Foreskin keratinocyte (primary cell): ENCODE measurements at places on chromosomes 6 and 20. TPM values are rescaled to one million over a fixed set of nuclear protein-coding genes. Genes with fewer than 3 reads are reported as not detected.

The FBXO5 gene
- total RNA-seq: 23.6 and 24.9 TPM in 2 replicates

The LY6G6F gene
- not detected in 2 replicates for total RNA-seq

The GRM1 gene
- not detected in 2 replicates for total RNA-seq

The SLC26A8 gene
- not detected in 2 replicates for total RNA-seq

The C6orf163 gene
- 0.78 and 0.92 TPM in 2 replicates for total RNA-seq

The SCUBE3 gene
- 0.03 TPM in 1 of 2 replicates, not detected in the other for total RNA-seq

The ADTRP gene
- 3.1 and 5.5 TPM in 2 replicates for total RNA-seq

The HLA-DRB1 gene
- total RNA-seq: not detected in 2 replicates

The WFDC12 gene
- total RNA-seq: 0.18 and 0.61 TPM in 2 replicates

The IL17A gene
- not detected in 2 replicates for total RNA-seq

The RAET1L gene
- total RNA-seq: 1.1 and 2.4 TPM in 2 replicates

The YIPF3 gene
- total RNA-seq: 69.2 and 83.9 TPM in 2 replicates

The LHFPL5 gene
- total RNA-seq: not detected in 2 replicates

The NFATC2 gene
- total RNA-seq: under 0.01 TPM in 1 of 2 replicates, not detected in the other

The TGM3 gene
- not detected in 2 replicates for total RNA-seq

The DNPH1 gene
- 82.3 and 89.4 TPM in 2 replicates for total RNA-seq

The PDE7B gene
- total RNA-seq: not detected in 2 replicates

The OLIG3 gene
- not detected in 2 replicates for total RNA-seq

The SPTLC3 gene
- 7.8 TPM in 2 replicates for total RNA-seq

The SMPDL3A gene
- 4.7 and 6.9 TPM in 2 replicates for total RNA-seq

The NKAPL gene
- total RNA-seq: 1.3 and 1.7 TPM in 2 replicates

The ACAT2 gene
- total RNA-seq: 284 and 366 TPM in 2 replicates

The EYA2 gene
- total RNA-seq: not detected in 2 replicates

The TUBB1 gene
- not detected in 2 replicates for total RNA-seq

The LTA gene
- total RNA-seq: not detected in 2 replicates

The TNFRSF6B gene
- total RNA-seq: 189 and 224 TPM in 2 replicates

The MATN4 gene
- 0.10 TPM in 1 of 2 replicates, not detected in the other for total RNA-seq

The CAPN11 gene
- total RNA-seq: not detected in 2 replicates

The PGC gene
- total RNA-seq: not detected in 2 replicates

The LRRC73 gene
- total RNA-seq: 0.37 and 0.39 TPM in 2 replicates

The VGLL2 gene
- total RNA-seq: not detected in 2 replicates

The PLAGL1 gene
- total RNA-seq: 8.8 and 9.9 TPM in 2 replicates

The CBLN4 gene
- total RNA-seq: not detected in 2 replicates

The ZNF311 gene
- total RNA-seq: 2.3 and 3.3 TPM in 2 replicates

The NRSN1 gene
- not detected in 2 replicates for total RNA-seq

The MARCKS gene
- 52.6 and 57.8 TPM in 2 replicates for total RNA-seq

The HTR1E gene
- not detected in 2 replicates for total RNA-seq

The BNIP5 gene
- not detected in 2 replicates for total RNA-seq

The RPRD1B gene
- 17.5 and 18.8 TPM in 2 replicates for total RNA-seq

The ID4 gene
- not detected in 2 replicates for total RNA-seq

The PKIG gene
- 19.9 and 20.7 TPM in 2 replicates for total RNA-seq

The SRSF3 gene
- 356 and 421 TPM in 2 replicates for total RNA-seq

The EBF4 gene
- total RNA-seq: 0.46 and 0.78 TPM in 2 replicates

The FAM217A gene
- not detected in 2 replicates for total RNA-seq

The ESR1 gene
- total RNA-seq: 1.1 and 1.3 TPM in 2 replicates

The DACT2 gene
- 0.48 and 0.71 TPM in 2 replicates for total RNA-seq

The CCN5 gene
- total RNA-seq: not detected in 2 replicates

The SLC24A3 gene
- 0.20 and 0.25 TPM in 2 replicates for total RNA-seq

The CCN6 gene
- 0.11 and 0.37 TPM in 2 replicates for total RNA-seq

The GGTLC1 gene
- not detected in 2 replicates for total RNA-seq

The EMILIN3 gene
- total RNA-seq: 0.04 TPM in 1 of 2 replicates, not detected in the other

The SLX4IP gene
- 5.1 and 5.4 TPM in 2 replicates for total RNA-seq

The SPEF1 gene
- total RNA-seq: 0.14 and 0.17 TPM in 2 replicates

The CST4 gene
- not detected in 2 replicates for total RNA-seq

The GNAS-AS1 gene
- 0.27 and 0.63 TPM in 2 replicates for total RNA-seq

The MYT1 gene
- not detected in 2 replicates for total RNA-seq

The PRSS16 gene
- total RNA-seq: 3.8 and 5.1 TPM in 2 replicates

The EYS gene
- 0.07 and 0.14 TPM in 2 replicates for total RNA-seq

The PLEKHG1 gene
- total RNA-seq: 2.5 and 4.1 TPM in 2 replicates

The ZBTB12 gene
- total RNA-seq: 2.0 and 2.6 TPM in 2 replicates
